ENCODE measurements at places on chromosomes 11 and 22.

DNA sequence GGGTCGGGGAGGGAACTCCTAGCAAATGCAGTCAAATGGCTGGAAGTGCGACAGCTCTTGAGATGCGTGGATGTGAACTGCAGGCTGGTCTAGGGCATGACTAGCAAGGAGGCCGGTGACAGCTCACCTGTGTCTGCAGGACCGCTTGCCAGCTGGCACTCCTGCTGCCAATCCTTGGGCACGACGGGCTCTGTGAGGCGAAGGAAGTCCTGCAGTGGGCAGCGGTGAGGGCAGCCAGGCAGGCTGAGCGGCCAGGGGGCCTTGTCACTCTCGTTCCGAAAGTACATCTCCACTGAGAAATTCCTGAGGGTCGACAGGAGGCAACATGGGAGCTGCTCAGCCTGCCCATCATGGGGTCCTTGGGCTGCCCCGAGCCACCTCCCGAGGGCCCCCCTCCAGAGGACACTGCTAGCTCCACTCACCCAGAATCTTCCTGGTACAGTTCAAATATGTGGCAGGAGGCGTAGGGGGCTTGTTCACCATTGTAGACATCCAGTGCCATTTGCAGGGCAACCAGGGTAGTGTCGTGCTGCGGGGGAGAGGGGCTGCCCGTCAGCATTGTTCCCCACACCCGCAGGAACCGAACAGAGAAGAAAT is 5.9 kb downstream of the ACP2 start:
- DNase-seq, result no peak

- DNase-seq, result no peak
These were observed 51.8 kb downstream of the APIP start for GRCh38 chr11:34864424-34864823.

DNA sequence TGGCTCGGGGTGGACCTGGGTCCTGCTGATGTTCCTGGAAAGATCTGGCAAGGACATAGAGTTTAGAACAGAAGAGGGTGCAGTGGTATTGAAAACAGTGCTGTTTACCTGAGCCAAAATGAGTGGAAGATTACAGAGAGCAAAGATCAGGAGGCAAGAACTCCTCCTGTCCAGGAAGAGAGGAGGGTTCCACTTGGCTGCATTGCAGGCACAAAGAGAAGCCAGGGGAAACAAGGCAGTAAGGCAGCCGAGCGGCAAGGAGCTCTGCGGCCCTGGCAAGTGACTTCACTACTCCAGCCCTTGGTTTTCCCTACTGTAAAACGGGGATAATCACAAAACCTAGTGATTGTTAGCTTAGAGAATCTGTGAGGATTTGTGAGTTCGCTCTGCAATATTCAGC is 3.7 kb upstream of the PACSIN2 start:
- DNase-seq, result no peak

DNA sequence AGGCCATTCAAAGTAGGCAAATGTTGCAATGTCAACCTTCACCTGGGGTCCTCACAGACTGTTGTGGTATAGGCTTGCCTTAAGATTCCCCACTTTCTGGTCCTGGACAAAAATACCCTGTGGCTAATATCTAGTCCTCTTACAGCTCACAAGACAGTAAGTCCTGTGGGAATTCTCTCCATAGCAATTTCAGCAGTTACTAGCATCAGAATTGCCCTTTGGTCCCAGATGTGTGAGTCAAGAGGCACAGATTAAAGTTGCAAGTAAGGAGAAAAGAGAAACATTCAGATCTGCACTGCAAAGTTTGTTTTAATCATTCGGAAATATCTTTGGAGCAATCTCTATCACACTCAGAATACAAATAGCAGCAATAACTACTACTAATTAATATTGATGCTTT is 420.2 kb downstream of the NTM start:
- no peak for DNase-seq

DNA sequence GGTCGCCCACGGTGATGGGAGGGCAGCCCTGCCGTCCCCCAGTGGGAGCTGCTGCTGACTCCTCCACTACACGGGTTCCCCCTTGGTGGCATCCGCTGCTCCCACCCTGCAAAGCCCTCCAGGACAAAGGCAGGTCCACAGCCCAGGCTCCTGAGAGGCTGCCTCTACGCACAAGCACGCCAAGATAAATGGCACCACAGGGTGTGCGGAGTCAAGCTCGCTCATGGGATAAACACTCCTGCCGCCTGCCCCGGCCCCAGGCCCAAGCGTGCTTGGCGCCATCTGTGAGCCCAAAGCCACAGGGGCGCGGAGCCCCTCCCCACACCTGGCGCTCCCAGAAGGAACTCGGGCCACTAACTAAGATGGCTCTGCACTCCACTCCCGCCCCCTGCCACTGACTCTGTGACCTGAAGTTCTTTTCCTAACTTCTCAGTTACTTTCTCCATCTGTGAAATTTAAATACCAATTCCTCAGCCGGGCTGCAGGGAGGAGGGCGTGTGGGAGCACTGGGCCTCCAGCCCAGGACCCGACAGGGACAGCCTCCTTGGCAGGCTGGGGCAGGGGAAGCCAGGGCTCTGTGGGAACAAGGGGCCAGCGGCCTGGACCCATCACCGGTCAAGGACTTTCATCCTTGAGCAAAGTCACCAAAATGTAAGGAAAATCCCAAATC is 14.9 kb downstream of the EHD1 start:
- no peak for DNase-seq

- peak; percentile 69 for DNase-seq
These were observed 9.5 kb downstream of the RBMXL2 start for GRCh38 chr11:7098235-7098832.

- DNase-seq, result no peak
These were observed 30.1 kb upstream of the MPPED1 start for GRCh38 chr22:43381693-43382092.

DNA sequence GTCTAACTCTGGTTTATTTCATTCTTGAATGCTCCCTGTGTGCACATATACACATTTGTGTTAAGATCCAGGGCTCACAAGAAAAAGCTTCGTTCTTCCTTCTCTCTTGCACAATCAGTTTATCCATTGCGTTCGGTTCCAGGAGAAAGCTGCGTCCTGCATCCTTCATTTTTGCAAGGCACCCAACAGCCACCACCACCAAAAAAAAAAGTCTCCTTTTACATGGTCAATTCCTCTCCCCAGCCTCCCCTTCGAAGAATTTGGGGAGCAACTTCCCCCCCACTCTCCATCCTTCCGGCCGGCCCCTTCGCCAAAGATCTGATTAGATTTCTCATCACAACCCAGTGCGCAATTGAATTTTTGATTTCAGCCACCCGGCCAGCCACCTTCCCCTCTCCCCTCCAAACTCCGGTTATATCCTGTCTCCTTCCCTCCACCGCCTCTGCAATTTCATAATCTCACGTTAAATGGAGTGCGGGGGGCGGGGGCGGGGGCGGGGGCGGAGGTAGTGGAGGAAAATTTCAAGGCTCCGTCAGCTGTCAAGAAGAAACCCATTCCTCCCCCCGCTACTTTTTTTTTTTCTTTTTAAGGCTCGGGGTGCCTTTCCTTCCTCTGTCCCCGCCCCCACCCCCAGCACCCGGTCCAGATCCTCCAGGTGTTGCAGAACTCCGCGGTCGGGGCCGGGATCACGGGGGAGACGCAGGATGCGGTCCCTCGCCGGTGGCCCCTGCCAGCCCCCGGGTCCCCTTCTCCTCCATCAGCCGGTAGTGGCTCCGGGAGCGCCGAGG is 1166.5 kb downstream of the LRRC4C start:
- DNase-seq, result peak; percentile 25

DNA sequence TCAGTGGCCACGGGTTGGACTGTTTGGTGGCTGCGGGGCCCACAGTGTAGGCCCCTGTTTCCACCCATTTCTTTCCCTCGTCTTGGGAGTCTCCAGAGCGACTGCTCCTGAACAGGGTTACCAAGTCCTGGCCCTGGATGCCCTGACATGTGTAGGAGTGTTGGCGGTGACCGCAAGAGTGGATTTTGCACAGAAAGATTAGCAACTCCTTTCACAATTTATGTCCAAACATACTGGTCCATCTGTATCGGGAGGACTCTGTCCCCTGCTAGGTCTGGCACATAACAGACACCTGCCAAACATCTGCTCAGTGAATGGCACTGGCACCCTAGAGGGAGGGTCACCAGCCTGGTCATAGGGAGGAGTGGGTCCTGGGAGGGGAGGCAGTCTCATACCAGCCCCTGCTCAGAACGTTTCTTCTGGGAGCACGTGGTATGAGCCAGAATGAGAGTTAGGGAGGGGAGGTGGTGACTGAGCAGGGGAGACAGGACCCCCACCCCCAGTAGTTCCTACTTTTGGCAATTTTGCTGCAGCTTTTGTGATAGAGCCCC is 3.4 kb upstream of the APOA1 start:
- no peak for DNase-seq

DNA sequence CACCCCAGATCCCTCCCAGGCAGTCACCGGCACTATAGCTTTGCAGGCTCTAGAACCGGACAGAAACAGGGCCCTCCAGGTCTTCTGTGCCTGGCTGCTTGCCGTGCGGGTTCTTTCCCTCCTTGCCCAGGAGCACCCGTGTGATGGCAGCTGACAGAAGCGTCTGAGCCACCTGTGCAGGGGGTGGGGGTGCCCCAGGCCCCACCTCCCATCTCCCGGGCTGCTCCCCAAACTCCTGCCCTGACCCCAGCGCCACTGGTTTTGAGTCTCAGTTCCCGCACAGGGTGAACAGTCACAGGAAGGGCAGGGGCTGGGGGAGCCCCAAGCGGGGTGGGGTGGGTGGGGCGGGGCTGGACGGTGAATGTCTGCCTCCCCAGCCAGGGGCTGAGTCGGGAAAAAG is 13.2 kb upstream of the PHLDA2 start:
- no peak for DNase-seq

GRCh38 chr11:125091247-125091876 is 20.1 kb downstream of the TMEM218 start:
- peak; percentile 5 for DNase-seq

- DNase-seq, result peak; percentile 11
These were observed 376.8 kb downstream of the TBC1D22A start for GRCh38 chr22:47139013-47139789.

DNA sequence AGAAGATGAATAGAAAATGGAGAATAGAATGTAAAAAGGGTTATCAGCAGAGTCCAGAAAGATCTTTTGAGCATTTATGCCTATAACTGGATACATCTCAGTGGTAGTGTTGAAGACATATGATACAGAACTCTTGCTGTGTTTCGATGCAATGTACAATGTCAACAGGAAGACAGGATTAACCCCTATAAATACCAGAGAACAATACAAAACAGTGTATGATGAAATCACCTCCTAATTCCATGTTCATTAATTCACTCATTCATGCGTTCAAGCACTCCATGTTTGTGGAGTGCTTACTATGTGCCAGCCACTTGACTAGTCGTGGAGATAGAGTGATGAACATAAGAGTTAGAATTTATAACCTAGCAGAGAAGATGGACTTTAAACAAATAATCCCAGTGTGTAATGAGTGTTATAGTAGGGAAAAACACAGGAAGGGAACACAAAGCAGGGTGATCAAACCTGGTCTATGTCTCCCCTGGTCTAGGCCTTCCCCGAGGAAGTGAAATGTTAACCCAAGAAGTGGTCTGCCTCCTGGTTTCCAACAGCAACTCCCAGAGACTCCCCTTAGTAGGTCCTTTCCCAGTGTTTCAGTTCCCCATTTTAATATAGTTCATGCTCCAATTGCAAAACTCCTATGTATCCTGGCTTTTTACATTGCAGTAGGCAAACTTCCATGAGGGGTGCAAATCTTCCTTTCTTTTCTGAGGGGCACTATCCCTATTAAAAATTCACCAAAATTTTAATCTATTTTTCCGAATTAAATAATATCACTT is 9.1 kb upstream of the SESN3 start:
- no peak for DNase-seq

DNA sequence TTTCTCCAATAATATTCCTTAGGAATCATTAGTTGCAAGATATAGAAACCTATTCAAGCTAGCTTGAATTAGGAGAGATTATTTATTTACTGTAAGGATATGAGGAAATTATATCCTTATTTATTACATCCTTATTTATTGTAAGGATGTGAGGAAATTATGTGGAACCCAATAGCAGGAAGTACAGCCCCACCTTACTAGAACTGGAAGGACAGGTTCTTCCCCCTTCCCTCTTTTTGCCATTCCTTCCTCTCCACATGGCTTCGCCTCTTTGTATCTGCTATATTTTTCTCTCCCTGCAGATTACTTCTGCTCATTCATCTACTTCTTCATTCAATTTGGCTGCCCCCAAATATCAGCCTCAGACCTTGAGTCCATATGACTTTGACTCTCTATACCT is 49.5 kb upstream of the B3GNT6 start:
- no peak for DNase-seq

DNA sequence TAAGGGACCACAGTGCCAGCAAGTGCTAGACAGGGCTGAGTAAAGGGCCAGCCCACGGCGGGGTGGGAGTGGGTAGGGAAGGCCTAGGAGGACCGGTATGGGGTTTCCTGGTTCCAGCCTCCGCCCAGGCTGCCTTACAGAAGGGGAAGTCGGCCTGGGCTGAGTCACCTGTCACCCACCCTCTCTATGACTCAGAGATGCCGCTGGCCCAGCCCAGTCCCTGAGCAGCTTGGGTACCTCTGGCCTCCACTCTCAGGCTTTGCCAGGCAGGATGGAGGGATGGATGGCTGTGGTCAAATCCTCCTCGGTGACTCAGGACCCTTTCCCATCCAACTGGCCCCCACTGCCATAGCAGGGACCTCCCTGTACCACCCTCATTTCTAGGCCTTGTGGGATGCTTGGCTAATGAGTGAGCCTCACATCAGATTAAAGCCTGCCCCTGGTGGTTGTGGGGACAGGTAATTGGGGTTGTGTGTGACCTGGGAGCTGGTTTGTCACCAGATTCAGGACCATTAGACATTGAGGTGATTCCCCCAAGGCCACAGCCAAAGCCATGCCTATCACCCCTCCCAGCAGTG is 13.9 kb downstream of the SLC35E4 start:
- no peak for DNase-seq

GRCh38 chr22:27614006-27614649 is 187.4 kb downstream of the MN1 start:
- no peak for DNase-seq

GRCh38 chr11:5833446-5833845 is 8.3 kb downstream of the OR52E6 start:
- DNase-seq, result no peak

DNA sequence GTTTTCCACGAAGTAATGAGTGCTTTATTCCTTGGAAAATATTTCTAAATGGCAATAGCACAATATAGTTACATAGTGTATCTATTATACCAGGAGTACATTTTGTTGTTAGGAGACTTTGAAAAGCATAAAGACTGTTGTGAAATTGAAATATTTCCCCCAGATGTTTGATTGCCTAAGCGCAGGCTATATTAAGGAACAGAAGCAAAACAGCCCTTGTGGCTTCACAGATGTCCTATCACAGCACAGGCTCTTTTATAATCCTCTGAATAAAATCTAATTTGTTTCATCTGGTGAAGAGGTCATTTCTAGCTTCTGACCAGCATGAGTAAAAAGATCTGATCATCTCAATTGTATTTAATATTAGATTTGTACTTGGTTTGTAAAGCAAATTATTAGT is 48.2 kb downstream of the BSX start:
- no peak for DNase-seq
